ENCODE measurements at places on chromosomes 6 and 20. TPM values are rescaled to one million over a fixed set of nuclear protein-coding genes. Genes with fewer than 3 reads are reported as not detected.

DNA sequence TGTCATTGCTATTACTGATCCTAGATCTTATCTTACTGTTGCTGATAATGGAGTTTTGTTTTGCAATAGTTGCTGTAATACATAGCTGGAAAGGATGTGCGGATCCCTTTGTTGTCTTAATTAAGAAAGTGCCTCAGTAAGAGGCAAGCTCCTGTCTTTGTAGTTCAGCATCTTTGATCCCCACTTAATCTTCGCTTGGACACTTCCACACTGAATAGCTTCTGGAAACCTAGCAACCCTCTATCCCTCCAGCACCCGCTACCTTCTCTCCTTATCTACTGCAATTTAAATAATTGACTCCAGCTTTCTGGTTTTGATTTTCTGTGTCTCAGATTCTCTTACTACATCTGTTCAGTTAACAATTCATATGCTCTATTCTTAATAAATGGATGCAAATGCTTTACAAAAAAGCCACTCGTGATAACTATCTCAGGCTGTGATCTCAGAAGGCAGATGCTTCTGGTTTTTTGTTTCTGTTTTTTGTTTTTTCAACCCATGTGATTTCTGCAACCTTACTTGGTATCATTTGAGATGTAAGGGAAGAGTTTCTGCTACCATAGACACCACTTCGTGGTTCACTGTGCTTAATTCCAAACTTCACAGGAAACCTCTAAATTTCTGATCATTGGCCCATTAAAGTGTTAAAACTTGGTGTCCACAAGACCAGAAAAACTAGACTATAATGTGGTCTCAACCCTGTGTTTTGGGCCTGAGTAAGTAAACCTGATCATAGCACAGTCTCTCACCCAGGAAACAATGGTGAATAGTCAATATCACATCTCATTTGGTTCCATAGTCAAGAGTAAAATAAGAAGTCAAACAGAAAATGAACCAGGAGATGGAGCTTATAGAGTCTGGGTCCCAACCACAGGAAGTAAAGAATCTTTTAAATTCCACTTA, 352.1 kb upstream of the SOX4 start:
- H3K4me1 ChIP-seq = no peaks in the 10 kb centered on the region
- no peaks in the 10 kb centered on the region for H3K27me3 ChIP-seq
- no peak overlapping the region for H3K27ac ChIP-seq
- no peak overlapping the region for H3K4me3 ChIP-seq
- peak; percentile 6 for DNase-seq

DNA sequence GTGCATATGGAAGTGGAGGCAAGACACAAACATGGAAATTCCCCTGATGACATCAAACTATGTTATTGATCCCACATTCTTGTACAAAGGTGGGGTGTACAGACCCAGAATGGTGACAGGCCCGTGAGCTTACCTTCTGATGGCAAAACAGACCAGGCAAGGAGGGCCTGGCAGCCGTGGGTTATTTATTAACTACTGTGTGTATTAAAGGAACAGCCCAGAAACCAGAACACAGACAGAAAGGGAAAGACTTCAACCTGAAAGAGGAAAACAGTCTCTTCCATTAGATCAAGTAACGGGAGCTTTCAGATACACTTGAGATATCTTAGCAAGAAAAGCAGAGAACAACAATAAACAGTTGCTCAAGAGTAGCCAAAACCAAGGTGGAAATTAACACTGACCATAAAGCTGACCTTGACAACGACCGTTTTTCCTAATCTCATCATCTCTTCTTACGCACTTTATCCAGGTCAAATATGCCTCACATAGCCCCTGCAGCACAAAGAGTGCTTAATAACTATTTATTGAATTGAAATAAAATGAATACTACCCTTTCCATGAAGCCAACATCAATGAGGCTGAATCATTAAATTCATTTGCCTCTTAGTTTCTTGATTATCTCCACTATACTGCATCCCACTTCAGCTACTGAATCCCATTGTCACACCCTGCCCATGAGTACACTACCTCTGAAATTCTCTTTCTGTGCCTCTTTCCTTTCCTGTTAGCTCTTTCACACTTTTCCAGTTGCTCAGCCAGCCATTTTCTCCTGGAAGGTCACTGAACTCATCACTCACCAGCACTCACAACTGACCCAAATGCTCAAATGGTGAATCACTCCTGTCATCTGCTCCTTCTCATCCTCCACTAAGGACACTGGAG, 67.4 kb downstream of the MOXD1 start:
- no peak for DNase-seq
- H3K4me1 ChIP-seq = no peaks in the 10 kb centered on the region
- no peak overlapping the region for H3K4me3 ChIP-seq
- H3K36me3 ChIP-seq = no peaks in the 10 kb centered on the region

Gene ATP9A
- 157 TPM for polyA plus RNA-seq

GRCh38 chr20:2816583-2817340, 598 bp downstream of the TMEM239 start:
- H3K27me3 ChIP-seq = peaks cover 23% of the 10 kb centered on the region
- H3K27ac ChIP-seq = no peak overlapping the region
- no peak overlapping the region for H3K4me3 ChIP-seq
- peaks cover 9% of the 10 kb centered on the region for H3K4me1 ChIP-seq
- DNase-seq = no peak

GRCh38 chr6:74420221-74420620, 724.2 kb downstream of the CD109 start:
- H3K36me3 ChIP-seq = no peaks in the 10 kb centered on the region
- no peaks in the 10 kb centered on the region for H3K4me1 ChIP-seq
- H3K4me3 ChIP-seq = no peak overlapping the region
- no peaks in the 10 kb centered on the region for H3K27me3 ChIP-seq

Gene CNR1
- 78.6 TPM for polyA plus RNA-seq

Gene CENPQ
- 13.2 TPM for polyA plus RNA-seq

Gene ACSS2
- polyA plus RNA-seq = 48.5 TPM

DNA sequence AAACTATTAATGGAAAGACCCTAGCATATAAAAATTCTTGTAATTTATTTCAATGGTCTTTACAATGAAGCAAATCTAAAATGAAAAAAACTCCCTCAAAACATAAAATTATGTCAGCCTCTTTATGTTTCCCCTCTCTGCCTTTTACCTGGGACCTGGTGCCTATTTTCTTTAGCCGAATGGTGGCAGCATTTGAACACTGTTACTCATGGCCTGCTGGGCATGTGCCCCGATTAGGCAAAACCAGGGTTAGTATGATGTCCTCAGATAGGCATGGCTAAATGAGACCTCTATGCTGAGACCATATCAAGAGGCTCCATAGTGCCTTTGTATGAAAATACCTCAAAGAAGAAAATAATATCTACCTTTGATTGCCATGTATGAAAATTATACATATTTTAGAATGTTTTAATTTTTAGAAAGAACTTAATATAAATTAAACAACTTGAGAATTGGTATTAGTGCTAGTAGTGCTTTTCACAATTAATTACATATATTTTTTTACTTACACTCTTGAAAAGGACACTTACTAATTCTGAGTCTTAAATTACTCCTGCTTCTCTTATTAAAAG, 22.5 kb upstream of the C6orf58 start:
- no peaks in the 10 kb centered on the region for H3K27me3 ChIP-seq
- no peak overlapping the region for H3K4me3 ChIP-seq
- no peaks in the 10 kb centered on the region for H3K36me3 ChIP-seq

Gene CYP24A1
- polyA plus RNA-seq = 1.2 TPM

GRCh38 chr20:58621906-58622548, 29.1 kb upstream of the STX16 start:
- H3K4me1 ChIP-seq = peaks cover 18% of the 10 kb centered on the region
- no peak for DNase-seq
- H3K27me3 ChIP-seq = no peaks in the 10 kb centered on the region
- no peak overlapping the region for H3K27ac ChIP-seq
- no peak overlapping the region for H3K4me3 ChIP-seq

DNA sequence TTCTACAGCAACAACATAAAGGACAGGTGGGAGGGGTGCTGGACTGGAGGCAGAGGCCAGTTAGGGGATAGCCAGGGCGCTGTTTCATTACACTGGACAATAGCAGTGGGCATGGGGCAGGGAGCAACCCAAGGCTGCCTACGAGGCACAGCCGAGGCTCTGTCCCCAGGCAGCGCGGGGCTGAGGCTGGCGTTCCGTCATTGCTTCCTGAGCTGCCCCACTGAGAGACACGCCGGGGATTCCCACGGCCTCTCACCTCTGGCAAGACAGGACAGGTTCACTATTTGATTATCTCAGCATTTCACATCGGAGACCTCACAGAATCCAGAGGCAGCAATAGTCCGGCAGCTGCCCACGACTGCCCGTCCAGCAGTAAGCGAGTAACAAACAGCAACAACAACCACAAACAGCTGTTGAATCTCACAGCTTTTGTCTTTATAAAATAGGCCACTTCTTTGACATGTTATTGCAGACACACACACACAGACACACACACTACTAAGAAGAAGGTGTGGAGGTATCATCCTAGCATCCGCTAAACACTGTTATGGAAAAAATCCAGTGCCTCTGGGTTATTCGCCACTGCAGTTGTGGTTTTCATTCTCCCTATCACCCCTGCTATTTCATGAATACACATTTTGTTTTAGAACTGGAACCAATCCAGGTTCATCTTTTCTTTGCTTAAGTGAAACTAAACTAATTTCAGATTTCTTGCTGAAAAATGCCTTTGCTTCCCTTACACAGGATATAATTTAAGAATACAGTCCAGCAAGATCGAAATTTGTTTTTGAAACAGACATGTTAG, 19.5 kb downstream of the KIF25 start:
- H3K4me3 ChIP-seq = no peak overlapping the region
- no peak overlapping the region for H3K27ac ChIP-seq
- DNase-seq = no peak
- peaks cover 9% of the 10 kb centered on the region for H3K4me1 ChIP-seq
- H3K36me3 ChIP-seq = no peaks in the 10 kb centered on the region
- H3K27me3 ChIP-seq = no peaks in the 10 kb centered on the region

Gene TINAG
- 0.39 TPM for polyA plus RNA-seq

Gene MYCT1
- 6.2 TPM for polyA plus RNA-seq
